ENCODE measurements at places on chromosomes 2 and 18. TPM values are rescaled to one million over a fixed set of nuclear protein-coding genes. Genes with fewer than 3 reads are reported as not detected.

The FABP1 gene
- 0.24 TPM for total RNA-seq

The LBX2 gene
- not detected for total RNA-seq

The CCDC102B gene
- 44.5 TPM for total RNA-seq

The KYNU gene
- 4.3 TPM for total RNA-seq

GRCh38 chr2:10775021-10775780 is 37.4 kb downstream of the PDIA6 start:
- peak; percentile 11 for DNase-seq

DNA sequence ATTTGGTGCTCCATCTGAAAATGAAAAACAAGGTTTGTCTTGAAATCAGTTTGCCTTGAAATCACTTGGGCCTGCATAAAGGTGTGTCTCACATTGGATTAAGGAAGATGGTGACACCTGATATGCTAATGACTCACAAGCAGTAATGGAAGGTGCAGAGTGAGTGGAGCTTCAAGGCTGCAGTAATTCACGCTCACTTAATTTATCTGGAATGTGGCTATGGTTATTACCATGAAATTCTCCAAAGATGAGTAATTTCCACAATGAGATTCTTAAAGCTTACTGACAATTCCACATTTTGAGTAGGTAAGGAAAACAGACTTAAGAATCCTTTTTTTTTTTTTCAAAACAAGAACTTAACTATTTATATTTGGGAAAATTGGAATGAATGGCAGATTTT is 156.8 kb downstream of the PAX3 start:
- DNase-seq: no peak
